Stimulated activated CD4-positive, alpha-beta T cell treated with anti-CD3 and anti-CD28 coated beads, Interleukin-2, amount 100 ng/mL, for 24 hours (primary cell): ENCODE measurements at places on chromosomes 4 and X.

DNA sequence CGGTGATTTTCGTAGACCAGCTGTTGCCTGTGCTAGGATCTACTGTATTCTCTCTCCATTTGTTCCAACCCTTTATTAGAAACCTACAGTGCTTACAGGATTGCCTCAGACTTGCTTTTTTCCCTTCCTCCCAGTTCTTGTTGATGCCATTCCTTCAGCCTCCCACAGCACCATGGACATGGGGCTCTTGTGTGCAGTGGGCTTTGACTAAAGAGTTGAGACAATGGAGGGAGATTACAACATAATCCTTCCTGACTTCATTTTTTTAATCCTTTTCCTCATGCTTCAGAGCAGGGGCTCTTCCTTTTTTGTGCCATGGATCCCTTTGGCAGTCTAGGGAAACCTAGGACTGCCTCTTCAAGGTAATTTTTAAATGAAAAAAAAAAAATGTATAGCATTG lies 92.1 kb downstream of the BMPR1B start:
- DNase-seq = no peak

DNA sequence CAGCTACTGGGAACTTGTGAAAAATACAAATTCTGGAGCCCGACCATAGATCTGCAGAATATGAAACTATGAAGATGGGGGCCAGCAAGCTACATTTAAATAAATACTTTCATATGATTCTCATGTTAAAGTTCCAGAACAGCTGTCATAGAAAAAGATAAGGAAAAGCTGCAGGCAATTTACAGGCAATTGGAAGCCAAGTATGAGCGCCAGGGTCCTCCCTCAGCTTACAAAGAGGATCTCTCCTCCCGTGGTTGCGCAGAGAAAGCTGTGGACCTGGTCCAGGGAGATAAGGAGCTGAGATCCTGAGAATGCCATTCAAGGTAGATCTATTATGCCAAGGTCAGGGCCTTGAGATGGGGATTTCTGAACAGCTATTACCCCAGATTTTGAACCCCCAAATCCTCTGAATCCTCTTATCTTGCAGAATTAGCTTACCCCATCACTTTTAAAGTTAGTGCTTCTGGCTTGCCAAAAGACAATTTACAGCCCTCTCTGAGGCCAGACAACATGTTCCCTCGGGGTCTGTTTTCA lies 25.6 kb upstream of the FRAS1 start:
- no peak for DNase-seq

- no peak for DNase-seq
Measured at GRCh38 chr4:143215873-143216272, 31.2 kb downstream of the USP38 start.

GRCh38 chr4:138826322-138826721 lies 189.3 kb upstream of the NOCT start:
- DNase-seq = no peak

DNA sequence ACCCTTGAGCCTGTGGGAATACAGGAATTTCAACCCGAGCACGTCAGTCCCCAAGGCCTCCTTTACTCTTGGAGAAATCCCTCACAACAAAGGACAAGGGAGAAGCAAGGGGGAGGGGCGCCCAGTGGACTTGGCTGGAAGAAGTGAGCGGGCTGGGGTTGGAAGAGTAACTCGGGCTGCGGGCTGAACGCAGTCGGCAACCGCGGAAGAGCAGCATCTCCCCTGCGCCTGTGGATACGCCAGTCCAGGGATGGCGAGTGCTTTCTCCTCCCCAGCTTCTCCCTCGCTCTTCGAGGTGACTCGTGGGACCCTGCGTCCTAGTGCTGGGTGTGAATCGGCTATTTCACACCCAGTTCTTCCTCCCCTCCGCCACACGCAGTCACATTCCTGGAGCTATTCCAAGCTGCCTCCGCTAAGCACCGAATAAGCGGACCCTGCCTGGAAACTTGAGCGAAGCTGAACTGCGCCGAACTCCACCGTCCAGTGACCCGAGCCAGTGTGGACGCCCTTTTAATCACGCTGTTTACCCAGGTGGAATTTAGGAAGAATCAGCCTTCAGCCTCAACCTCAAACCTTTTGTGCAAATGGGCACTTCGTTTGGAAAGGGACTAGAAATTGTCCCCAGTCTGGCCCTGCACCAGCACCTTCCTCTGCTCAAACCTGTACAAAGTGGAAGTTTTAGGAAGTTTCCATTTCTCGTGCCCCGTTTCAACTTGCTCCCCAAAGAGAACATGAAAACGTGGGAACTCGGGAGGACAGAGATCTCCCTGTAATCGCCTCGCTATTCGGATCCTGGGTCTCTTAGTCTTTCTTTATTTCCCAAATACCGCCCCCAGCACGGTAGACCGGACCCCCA lies 64.3 kb upstream of the WDR17 start:
- no peak for DNase-seq

DNA sequence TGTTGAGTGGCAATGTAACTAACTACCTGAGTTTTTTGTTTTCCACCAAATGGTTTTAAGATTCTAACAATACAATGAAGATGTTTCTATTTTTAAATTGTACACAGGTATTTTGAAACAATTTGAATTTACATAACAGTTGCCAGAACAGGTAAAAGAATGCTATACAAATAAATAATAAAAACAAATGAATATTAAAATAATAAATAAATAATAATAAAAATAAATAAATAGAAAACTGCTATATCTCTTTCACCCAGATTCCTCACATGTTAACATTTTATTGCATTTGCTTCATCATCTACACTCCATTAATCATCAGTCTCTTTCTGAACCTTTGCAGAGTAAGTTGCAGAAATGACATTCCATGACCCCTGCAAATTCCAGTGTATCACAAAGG lies 32.3 kb upstream of the DSPP start:
- no peak for DNase-seq

GRCh38 chr4:67700116-67700737 lies 728 bp downstream of the UBA6 start:
- no peak for DNase-seq

DNA sequence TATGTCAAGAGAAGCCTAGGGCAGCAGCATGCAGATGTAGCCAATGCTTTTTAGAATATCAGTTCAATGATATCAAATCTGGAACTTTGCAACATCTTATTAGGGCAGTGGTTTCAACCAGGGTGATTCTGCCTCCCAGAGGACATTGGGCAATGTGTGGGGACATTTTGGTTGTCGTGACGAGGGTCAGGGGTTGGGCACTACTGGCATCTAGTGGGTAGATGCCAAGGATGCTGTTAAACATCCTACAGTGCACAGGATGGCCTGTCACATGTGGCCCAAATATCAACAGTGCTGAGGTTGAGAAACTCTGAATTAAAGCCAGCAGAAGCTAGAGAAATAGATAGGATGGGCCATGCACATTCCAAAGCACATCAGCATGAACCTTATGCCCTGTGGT lies 152.3 kb downstream of the AMELX start:
- DNase-seq = no peak

DNA sequence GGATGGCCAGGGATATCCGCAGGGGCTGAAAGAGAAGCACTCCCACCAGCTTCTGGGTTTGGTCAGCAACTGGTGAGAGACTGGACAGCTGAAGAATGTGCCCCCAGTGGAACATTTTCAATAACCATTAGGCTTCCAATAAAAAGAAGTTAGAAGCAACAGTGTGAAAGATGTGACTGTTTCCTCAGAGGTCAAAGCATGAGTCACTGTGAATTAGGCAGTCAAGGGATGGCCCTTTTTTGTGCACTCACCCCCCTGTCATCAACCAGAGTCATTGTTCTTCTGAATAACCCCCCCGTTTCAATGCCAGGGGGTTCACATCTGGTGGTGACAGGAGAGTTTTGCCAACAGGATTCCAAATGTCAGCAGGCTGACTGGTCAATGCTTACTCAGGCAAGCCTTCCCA lies 74.6 kb upstream of the SH3RF1 start:
- DNase-seq = no peak

GRCh38 chr4:37780444-37781130 lies 45.9 kb upstream of the PGM2 start:
- peak; percentile 17 for DNase-seq

DNA sequence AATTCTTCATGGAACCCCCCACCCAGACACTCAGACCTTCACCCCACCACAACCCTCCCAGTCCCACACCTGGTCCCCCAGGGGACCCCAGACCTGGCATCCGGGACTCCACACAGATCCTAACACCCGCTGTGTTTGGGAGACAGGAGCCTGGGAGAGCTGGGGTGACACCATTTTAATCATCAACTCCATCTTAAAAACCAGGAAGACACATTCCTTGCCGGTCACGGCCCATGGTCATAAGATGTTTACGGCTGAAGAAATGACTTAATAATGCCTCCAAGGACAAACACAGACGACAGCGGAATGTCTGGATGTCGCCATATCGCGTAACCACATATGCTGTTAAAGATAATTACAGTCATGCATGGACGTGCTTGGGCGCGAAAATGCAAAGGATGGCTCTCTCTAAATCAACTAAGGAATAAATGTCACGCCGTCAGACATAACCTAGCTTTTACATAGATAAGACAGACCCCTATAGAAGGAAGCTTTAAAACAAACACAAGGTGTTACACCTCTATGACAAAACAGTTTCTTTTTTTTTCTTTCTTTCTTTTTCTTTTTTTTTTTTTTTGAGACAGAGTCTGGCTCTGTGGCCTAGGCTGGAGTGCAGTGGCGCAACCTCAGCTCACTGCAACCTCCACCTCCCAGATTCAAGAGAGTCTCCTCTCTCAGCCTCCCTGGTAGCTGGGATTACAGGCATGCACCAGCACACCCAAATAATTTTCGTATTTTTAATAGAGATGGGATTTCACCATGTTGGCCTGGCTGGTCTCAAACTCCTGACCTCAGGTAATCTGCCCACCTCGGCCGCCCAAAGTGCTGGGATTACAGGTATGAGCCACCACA lies 2.1 kb upstream of the DHRSX start:
- DNase-seq = no peak

DNA sequence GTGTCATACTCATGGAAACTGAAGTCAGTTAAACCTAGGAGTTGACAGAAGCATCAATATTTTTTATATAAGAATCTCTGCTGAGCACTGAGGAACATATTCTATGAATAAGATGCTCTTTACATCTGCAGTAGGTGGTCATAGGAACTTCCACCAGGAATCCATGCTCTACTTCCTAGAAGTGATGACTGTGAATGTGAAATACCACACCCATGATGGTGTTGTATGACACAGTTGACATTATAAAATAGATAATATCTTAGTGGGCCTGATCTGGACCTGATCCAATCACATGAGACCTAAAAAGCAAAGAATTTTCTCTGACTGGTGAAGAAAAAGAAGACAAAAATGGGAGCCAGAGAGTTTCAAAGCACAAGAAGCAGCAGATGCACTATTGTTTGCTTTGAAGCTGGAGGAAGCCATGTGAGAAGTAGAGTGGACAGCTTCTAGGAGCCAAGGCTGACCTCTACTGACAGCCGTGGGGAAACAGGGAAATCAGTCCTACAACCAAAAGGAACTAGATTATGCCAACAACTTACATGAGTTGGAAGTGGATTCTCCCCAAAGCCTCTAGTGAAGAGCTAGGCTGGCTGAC lies 68.6 kb upstream of the HS3ST1 start:
- no peak for DNase-seq

- peak; percentile 27 for DNase-seq
Measured at GRCh38 chr4:169621731-169622492, 1.5 kb downstream of the CLCN3 start.

DNA sequence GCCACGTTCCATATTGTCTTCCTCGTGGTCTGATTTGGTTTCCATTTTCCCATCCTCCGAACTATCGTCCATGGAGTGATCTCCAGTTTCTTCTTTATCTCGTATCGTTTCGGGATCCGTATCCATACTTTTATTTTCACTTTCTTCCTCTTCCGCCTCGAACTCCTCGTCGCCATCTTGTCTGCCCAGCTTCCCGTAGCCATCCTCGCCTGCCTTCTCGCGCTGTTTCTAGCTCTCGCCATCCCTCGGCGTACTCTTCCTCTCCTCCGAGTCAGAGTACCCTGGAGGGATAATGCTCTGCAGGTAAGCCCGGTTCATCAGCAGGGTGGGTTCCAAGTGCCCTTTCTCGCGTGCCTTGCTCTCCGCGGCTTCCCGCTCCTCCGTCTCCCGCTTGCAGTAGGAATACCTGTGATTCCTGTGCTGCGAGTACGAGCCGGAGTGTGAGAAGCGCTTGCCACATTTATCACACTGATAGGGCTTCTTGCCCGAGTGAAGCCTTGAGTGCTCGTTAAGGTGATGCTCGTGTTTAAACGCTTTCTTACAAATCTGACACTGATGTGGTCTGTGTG lies 134.5 kb upstream of the TAPT1 start:
- DNase-seq = no peak

DNA sequence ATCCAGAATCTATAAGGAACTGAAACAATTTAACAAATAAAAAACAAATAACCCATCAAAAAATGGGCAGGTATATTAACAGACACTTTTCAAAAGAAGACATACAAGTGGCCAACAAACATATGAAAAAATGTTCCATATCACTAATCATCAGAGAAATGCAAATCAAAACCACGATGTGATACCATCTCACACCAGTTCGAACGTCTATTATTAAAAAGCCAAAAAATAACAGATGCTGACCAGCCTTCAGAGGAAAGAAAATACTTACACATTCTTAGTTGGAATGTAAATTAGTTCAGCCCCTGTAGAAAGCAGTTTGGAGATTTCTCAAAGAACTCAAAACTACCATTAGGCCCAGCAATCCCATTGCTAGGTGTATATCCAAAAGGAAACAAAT lies 687.9 kb upstream of the AADAT start:
- DNase-seq = no peak

GRCh38 chr4:107757864-107758476 lies 37.9 kb upstream of the PAPSS1 start:
- DNase-seq = no peak

- DNase-seq = no peak
Measured at GRCh38 chrX:148913971-148914370, 413.6 kb downstream of the AFF2 start.

DNA sequence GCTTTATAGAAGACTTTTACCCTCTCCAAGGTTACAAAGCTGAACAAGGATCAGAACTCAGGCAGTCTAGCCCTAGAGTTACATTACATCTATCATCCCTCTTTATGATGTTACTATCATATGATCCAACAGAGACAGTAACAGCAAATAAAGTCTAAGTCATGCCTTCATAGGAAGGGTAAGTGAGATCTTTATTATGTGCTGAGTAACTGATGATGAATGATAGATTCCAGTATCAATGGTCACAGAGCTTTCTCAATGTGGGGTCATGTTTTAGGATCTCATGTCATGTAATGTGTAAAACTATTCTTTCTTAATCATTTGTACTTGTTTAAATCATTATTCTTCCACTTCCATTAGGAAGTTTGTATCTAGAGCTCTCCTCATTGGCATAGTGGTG lies 22.8 kb downstream of the ELOVL6 start:
- no peak for DNase-seq

DNA sequence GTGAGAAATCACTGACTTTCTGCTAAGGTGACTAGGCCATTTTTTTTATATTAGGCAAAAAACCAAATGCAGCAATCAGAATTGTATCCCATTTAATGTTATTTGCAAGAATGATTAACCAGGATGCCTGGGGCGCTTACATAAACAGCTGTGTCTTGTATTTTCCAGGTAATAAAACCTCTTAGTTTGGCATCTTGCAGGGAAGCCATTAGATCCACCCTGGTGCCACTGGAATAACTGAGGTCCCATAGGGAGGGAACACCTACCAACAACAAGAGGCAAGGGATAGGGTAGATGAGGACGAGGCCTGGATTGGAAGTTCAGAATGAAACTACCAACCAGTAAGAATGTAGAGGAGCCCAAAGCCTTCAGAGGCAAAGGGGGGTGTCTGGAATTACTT lies 288.3 kb downstream of the ARHGAP24 start:
- no peak for DNase-seq
